ENCODE measurements at places on chromosomes 7 and 10. TPM values are rescaled to one million over a fixed set of nuclear protein-coding genes. Genes with fewer than 3 reads are reported as not detected.

OPN1SW gene
- 1.1 TPM for total RNA-seq

COL13A1 gene
- 3.1 TPM for total RNA-seq

MYPN gene
- 0.16 TPM for total RNA-seq

ZNF488 gene
- total RNA-seq, result 0.13 TPM

SDK1 gene
- 0.94 TPM for total RNA-seq

PDE6C gene
- total RNA-seq, result not detected

CNPY1 gene
- total RNA-seq, result not detected

CUEDC2 gene
- 33.3 TPM for total RNA-seq

CAV1 gene
- total RNA-seq, result 2,402 TPM

MAGI2 gene
- total RNA-seq, result 0.81 TPM

SPDYE6 gene
- total RNA-seq, result 0.06 TPM

EPO gene
- not detected for total RNA-seq

RSPH10B gene
- total RNA-seq, result 0.57 TPM

INMT gene
- total RNA-seq, result 0.16 TPM

MKX gene
- total RNA-seq, result 0.19 TPM

SPDYE5 gene
- total RNA-seq, result not detected

C10orf67 gene
- total RNA-seq, result not detected

HTR5A gene
- not detected for total RNA-seq

PDE1C gene
- total RNA-seq, result 4.7 TPM

MYH16 gene
- total RNA-seq, result 0.16 TPM

OR2A1 gene
- total RNA-seq, result not detected

TEX36 gene
- not detected for total RNA-seq

VSTM2A gene
- not detected for total RNA-seq

HOXA11 gene
- total RNA-seq, result 0.31 TPM

ARHGEF5 gene
- total RNA-seq, result 0.06 TPM

SSC4D gene
- total RNA-seq, result 0.44 TPM

LIPK gene
- not detected for total RNA-seq

OAT gene
- total RNA-seq, result 113 TPM

FAM13C gene
- total RNA-seq, result 10.2 TPM

PLXDC2 gene
- total RNA-seq, result 0.32 TPM

CHRM2 gene
- total RNA-seq, result under 0.01 TPM

FGL2 gene
- 0.16 TPM for total RNA-seq

SKIDA1 gene
- total RNA-seq, result 0.97 TPM

All from bladder microvascular endothelial cell (primary cell).